Caki2 (cell line): ENCODE measurements at places on chromosomes 4 and X. TPM values are rescaled to one million over a fixed set of nuclear protein-coding genes. Genes with fewer than 3 reads are reported as not detected.
A peak's percentile ranks its signal among the peaks of the same experiment; 100 is the strongest.

GRCh38 chr4:150155391-150155790, 77.1 kb downstream of the DCLK2 start:
- no peak for DNase-seq

- DNase-seq: no peak
These were observed 85.1 kb downstream of the FAM53A start for GRCh38 chr4:1599026-1599481.

GRCh38 chrX:152819266-152819665, 11.3 kb downstream of the CETN2 start:
- DNase-seq: no peak

DNA sequence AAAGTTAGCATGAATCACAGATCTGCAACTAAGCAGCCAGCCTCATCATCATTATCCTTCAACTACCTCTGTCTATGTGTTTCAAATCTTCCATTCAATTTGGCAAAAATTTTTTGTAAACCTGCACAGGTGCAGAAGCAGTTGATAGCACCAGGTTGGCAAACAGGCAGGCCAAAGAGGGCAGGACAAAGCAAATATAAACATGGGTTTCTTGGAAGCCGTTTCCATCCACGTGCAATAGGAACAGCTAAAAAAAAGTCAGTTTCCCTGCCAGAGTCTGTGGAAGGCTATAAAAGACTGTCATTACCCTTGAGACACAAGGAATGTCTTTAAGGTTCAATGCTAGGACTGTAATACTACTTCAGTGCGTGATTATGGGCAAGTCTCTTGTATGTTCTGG, 253.2 kb downstream of the PDHA2 start:
- DNase-seq: no peak

GRCh38 chr4:70815370-70815769, 24.3 kb downstream of the GRSF1 start:
- no peak for DNase-seq

DNA sequence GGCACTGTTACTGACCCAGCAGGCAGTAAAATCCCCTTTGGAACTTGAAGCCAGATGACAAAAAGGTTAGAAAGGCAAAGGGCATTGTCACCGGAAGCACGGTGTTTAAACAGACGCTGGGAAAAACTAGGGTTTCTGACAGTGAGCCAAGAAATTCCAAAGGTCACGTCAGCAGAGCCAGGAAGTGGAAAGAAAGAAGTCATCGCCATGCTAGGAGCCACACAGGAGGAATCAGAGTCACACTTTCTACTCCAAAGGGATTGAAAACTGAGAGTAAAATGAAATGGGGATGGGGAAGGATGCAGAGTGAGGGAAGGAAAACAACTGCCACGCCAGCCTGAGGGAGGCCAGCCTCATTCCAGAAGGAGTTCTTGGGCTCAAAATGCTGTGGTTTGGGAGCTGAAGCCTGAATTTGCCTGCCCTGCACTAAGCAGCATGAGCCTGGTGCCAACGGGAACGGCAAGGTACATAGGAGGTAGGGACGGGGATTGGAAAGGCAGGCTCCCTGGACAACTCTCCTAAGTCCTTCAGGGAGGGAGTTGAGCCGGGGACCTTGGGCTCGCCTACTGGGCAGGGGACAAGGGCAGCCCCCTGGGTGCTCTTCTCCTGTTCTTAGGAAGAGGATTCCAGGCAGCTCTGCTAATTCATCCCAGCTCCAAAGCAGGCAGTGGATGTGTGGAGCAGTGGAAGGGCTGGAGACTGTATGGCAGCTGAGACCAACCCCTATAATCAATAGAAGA, 66.8 kb downstream of the SOWAHB start:
- DNase-seq: peak; percentile 84

DNA sequence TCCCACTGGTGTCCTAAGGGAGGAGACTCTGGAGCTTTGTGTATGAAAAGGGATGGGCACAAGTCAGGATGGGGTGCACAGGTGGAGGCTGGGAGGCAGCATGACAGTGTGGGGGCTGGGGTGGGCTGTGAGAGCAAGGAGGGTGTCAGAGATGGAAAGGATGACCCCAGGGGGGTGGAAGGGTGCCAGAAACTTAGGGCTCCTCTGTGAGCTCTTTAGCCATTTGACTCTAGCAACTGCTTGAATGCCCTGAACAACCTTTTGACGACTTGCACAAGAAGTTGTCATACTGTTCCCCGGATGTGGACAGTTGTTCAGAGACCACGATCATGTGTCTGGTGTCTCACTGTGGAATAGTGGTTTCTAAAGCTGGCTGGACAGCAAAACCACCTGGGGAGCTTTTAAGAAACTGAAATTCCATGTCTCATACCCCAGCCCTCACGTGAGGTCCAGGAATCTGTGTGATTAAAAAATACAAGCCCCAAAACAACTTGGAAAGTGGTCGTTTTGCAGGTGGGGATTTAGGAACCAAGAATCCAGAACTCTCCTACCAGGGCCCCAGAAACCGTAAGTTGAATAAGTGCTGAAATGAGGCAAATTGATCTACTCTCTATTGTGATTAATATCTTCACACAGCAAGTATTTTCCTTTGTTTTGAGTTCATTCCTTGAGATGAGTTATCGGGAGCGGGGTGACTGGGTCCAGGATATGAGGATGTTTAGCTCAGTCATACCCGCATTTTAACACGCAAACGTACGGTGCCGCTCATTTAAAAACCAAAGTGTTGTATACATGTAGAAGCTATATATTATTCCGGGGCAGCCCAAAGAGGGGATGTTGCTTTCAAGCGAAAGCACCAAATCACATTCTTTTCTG, 3.4 kb downstream of the RHOH start:
- no peak for DNase-seq

DNA sequence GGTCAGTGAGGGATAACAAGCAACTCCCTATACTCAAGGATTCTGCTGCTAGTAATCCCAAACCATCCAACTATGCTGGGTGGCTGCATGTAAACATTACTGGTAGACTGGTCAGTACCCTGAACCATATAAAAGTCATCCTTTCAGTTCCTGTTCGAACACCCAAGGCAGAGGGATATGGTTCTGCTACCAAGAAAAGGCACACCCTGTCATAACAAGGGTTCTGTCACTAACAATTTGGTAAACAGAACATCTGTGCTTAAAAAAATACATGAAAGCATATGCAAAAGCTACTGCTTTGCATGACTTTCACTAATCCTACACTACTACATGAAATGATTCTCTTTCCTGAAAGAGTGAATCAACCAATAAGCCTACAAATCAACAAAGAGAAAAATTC, 76.8 kb upstream of the MCF2 start:
- DNase-seq: no peak

DNA sequence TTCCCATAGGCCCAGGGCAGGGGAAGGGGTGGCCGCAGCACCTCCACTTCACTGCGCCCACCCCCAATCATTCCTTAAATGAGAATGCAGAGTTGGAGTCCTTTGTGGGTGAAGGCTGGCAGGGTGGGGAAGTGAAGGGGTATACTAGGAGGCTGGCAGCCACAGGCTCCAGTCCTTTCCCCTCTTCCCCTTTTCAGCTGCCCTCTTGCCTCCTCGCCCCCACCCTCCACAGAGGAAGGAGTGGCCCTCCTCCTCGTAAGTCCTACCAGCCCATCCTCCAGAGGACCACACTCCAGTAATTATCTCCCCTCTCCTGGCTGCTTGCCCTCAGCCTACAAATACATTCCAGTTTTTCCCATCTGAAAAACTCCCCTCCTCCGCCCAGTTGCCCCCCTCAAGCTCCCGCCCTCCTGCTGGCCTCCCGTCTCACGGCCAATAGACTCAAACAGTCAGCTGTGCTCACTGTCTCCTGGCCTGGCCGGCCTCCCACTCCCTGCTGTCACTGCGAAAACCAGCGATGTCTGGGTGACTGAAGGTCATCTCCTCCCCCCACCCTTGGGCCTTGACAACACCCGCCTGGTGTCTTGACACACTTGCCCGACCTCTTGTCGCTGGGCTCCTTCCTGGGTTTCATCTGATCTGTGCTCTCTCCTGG, 38.8 kb downstream of the EFNB1 start:
- no peak for DNase-seq

GRCh38 chr4:42819863-42820514, 72.5 kb upstream of the GRXCR1 start:
- DNase-seq: no peak

- peak; percentile 45 for DNase-seq
These were observed 75.0 kb downstream of the FAT4 start for GRCh38 chr4:125389713-125390112.

- no peak for DNase-seq
These were observed 148.1 kb upstream of the SH3RF1 start for GRCh38 chr4:169418846-169419245.

- no peak for DNase-seq
These were observed 174.0 kb upstream of the PRPS2 start for GRCh38 chrX:12617241-12617640.

GRCh38 chrX:93598076-93598475, 75.3 kb downstream of the NAP1L3 start:
- DNase-seq: no peak

DNA sequence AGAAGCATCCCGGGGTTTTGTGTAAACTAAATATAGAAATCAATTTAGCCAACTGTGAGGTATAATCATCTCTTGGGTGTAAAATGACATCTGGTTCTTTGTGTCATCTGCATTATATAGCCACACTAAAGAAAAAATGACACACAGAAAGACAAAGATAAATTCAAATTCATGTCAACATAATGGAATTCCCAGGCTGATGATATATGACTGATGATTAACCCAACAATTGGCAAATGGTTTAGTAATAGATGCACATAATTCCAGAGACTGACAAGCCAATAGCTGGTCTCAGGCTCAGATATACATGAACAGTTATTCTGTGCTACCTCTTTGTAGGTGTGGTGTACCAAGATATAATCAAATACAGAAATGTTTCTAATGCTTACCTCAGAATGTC, 375.4 kb upstream of the PITX2 start:
- DNase-seq: no peak

DNA sequence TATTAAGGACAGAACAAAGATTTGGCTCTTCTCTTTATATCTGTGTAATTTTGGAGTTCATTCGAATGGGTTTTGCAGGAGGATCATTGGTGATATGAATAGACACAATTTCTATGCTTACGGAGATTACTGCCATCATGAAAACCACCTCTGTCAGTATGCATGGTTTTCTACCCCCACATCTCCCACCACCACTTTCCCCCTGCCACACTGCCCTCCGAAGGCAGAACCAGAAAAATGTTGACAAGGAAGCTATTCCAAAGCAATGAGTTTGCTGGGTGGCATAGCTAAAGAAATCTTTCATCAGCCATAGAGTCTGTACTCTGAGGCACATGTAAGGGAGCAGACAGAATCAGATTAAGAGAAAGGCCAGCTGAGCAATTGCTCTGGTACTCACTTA, 567.3 kb upstream of the ACTRT1 start:
- no peak for DNase-seq

GRCh38 chr4:121764702-121765367, at the start of gene SMIM43:
Gene SMIM43 (minus strand): TSS chr4:121765164. CDS start chr4:121765105, 59 bp downstream.
- no peak for DNase-seq

GRCh38 chr4:156915221-156915620, 56.4 kb downstream of the PDGFC start:
- no peak for DNase-seq

DNA sequence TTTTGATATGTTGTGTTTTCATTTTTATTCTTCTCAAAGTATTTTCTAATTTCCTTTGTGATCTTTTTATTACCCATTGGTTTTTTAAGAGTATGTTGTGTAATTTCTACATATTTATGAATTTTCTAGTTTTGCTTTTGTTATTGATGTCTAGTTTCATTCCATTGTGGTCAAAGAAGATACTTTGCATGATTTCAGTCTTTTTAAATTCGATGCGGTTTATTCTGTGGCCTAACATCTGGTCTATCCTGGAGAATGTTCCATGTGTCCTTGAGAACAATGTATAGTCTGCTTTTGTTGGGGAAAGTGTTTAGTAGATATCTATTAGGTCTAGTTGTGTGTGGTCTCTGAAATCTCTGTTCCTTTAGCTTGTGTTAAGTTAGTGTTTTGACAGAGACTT, 46.2 kb downstream of the PPEF1 start:
- no peak for DNase-seq

- no peak for DNase-seq
These were observed 448.2 kb upstream of the FAT1 start for GRCh38 chr4:187171706-187172339.

DNA sequence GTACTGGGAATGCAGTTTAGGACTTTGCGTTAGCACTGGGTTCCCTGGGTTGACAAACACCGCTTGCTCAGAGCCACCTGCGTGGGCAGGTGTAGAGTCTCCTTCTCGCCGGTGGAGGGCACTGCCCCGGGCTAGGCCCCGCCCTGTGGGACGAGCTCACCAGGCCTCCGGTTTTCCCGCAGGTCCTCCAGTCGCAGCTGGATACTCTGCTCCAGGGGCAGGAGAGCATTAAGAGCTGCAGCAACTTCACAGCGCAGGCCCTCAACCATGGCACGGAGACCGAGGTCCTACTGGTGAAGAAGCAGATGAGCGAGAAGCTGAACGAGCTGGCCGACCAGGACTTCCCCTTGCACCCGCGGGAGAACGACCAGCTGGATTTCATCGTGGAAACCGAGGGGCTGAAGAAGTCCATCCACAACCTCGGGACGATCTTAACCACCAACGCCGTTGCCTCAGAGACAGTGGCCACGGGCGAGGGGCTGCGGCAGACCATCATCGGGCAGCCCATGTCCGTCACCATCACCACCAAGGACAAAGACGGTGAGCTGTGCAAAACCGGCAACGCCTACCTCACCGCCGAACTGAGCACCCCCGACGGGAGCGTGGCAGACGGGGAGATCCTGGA, 49.2 kb upstream of the MND1 start:
- no peak for DNase-seq

DNA sequence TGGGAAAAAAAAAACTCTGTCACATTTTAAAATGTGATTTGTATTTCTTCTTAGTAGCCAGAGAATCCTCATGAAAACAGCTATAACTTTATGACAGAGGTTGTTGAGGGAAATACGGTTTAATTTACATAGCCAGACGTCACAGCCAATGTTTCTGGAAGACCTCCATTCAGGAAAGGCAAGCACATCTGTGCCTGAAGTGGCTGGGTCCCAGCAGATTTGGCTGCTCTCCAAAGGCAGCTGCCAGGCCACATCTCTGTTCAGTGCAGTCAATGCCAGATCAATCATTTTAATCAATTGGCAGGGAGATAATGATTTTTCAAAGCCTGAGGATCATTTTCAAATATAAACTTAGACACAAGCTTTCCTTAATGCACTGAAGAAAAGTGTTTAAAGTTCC, 86.5 kb upstream of the ZIC3 start:
- no peak for DNase-seq

DNA sequence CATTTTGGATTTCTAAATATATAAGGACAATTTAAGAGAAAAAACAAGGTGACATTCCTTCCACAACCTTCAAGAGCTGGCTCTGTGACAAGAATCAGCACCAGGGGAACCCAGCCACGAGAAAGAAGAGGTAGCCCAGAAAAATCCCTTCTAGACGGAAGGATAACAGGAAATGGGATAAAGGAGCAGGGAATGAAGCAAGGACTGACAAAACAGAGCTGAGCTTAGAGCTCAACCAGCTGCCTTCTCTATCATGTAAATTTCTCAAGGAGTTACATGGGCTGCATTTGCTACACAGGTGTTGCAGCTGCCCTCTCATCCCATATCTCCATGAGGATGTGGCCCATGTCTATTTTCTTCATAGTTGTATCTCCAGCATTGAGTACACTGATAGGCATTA, 154.2 kb upstream of the PRDX4 start:
- DNase-seq: no peak

Gene UGT2B11
- not detected in 2 replicates for total RNA-seq

Gene NPY2R
- not detected in 2 replicates for total RNA-seq

Gene SYNPO2
- not detected in 2 replicates for total RNA-seq

Gene DMP1
- total RNA-seq: not detected in 2 replicates

Gene TMEM35A
- not detected in 2 replicates for total RNA-seq

Gene FMR1NB
- total RNA-seq: not detected in 2 replicates

Gene AFP
- 5.4 and 25.5 TPM in 2 replicates for total RNA-seq

Gene REELD1
- 0.74 TPM in 1 of 2 replicates, not detected in the other for total RNA-seq

Gene RNF113A
- total RNA-seq: 12.7 and 15.8 TPM in 2 replicates

Gene TEX13B
- not detected in 2 replicates for total RNA-seq

Gene SPARCL1
- 0.20 and 0.51 TPM in 2 replicates for total RNA-seq
